ENCODE measurements at places on chromosomes 12 and 14.

GRCh38 chr12:111650912-111651311 is 34.8 kb downstream of the BRAP start:
- DNase-seq, result no peak

- no peak for DNase-seq
These were observed 3.6 kb downstream of the PAPLN start for GRCh38 chr14:73240816-73241480.

- DNase-seq, result no peak
These were observed 41.3 kb downstream of the EVL start for GRCh38 chr14:100106250-100107112.

- DNase-seq, result no peak
These were observed 50.9 kb downstream of the ZFP36L1 start for GRCh38 chr14:68741839-68742470.

- DNase-seq, result no peak
These were observed 394.4 kb downstream of the PCNX1 start for GRCh38 chr14:71301611-71302010.

- DNase-seq, result no peak
These were observed 15.7 kb upstream of the SLC6A12 start for GRCh38 chr12:229441-230191.

DNA sequence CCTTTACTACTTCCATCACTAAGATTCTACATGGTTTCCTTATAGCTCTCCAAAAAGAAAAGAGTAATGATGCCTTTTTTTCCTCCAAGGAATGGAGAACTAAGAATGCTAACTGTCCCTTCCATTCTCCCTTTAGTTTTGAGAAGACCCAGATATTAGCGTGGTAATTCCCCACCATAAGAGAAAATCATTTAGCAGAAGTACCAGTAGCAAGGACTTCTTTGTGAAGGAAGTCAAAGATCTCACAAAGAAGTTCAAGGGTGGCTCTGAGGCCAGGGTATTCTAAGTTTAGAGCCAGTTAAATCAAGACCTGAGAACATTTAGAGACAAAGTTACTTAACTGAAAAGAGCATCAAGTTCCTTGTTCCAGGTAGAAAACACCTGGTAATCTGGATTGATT is 7.3 kb downstream of the USP15 start:
- DNase-seq, result no peak

DNA sequence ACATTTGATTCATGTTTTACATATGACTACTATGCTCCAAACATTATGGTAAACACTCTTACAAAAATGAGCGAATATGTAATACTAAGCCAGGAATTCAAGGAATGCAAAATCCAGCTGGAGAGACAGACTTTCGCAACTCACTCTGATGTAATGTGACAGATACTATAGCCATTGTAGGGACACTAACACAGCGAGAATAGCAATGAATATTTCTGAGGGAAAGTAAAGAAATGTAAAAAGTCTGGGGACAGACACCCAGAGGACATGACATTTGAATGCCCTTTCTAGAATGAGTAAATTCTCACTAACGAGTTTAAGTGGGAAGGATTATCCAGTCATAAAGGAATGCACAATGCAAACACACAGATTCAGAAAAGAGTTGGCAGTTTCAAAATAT is 121.9 kb downstream of the PIK3C2G start:
- DNase-seq, result no peak

- DNase-seq, result no peak
These were observed 87.3 kb upstream of the E2F7 start for GRCh38 chr12:77152623-77153193.

GRCh38 chr12:46164186-46164761 is 104.6 kb downstream of the SLC38A1 start:
- DNase-seq, result no peak

GRCh38 chr12:76249501-76249900 is 98.7 kb downstream of the BBS10 start:
- DNase-seq, result no peak

- no peak for DNase-seq
These were observed 13.3 kb upstream of the ANAPC5 start for GRCh38 chr12:121365416-121366062.

GRCh38 chr14:29743531-29743930 is 184.1 kb downstream of the PRKD1 start:
- no peak for DNase-seq

DNA sequence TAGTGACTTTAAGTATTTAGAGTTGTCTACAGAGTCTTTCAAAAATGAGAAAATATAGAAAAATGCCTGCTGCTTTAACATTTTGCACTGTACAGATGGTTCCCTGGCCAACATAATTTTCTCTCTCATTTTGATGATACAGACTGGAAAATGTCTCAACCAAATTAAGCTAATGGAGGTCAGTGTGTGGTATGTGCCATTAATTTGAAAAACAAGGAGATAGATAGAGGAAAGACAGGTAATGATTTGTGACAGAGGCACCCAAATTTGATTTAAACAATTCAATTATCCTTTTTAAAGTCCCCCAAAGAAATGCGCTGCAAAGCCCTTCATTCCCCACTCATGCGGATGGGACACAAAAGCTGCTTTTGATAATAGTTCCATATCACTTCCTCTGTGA is 140.0 kb downstream of the ASCL1 start:
- DNase-seq, result no peak

- no peak for DNase-seq
These were observed 17.3 kb downstream of the EML1 start for GRCh38 chr14:99810559-99810874.

DNA sequence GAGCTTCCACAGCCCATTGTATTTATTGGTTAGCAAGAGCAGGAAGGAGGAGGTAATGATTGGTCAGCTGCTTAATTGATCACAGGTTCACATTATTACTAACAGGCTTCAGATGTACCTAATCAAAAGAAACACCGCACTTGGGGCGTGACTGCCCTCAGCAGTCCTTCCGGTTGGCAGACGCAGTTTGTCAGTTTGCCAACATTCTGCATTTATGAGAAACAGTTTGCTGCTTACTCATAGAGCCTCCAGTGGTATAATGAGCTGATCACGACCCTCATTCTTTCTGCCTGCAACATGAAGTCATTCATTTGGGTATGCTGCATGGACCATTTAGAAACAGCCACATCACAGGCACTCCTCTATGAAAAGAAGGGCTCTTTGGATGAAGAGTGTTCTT is 42.5 kb upstream of the PPM1H start:
- DNase-seq, result peak; percentile 11

DNA sequence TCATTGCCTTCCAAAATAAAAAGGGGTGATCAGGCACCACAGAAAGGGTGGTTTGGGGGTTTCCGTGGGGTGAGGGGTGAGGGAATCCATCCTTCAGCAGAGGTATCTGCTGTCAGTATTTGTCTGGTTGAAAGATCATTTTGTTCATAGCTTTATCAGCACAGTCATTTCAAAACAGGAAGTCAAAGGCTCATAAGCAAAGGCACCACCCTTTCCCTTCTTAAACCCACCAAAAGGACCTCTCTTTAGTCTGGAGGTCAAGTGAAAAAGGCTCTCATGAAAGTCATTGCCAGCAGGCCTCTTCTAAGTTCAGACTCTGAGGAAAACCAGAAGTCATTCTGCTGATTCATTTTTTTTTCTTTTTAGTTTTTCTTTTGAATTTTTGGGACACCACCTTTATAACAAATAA is 6.2 kb downstream of the CHST11 start:
- DNase-seq, result no peak

DNA sequence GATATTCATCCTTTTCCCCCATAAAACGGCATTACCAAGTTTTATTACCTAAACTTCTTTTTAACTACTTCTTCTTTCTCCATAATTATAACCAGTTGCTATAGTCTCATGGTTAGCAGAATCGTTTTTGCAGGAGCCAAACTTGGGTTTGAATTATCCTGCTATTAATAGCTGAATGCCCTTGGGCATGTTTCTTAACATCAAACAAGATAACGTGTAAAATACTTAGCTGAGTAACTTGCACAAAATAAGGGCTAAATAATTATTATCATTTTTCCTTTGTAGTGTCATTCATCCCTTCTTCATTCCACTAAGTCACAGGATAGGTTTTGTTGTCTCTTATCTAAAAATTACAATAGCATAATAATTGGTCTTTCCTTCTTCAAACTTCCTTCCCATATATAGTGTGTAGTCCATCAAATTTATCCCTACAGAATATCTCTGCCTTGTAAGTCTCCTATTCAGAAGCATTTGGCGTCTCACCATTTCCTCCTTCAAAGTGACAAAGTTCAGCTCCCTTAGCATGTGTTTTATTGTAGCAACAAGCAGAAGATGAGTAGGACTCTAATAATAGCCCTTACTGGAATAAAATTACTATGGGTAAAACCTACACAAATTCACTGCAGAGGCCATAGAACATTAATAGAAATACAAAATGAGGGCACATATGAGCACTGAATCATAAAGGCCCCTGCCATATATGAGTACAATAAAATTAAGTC is 63.8 kb downstream of the FAR2 start:
- DNase-seq, result no peak

- no peak for DNase-seq
These were observed 184.7 kb downstream of the SLC15A4 start for GRCh38 chr12:128639089-128639488.

Measured in NCI-H510A treated with DMSO at 0.1 percent for 48 hours (cell line).